Mammary epithelial cell (primary cell): ENCODE measurements at places on chromosomes 12 and 14. TPM values are rescaled to one million over a fixed set of nuclear protein-coding genes. Genes with fewer than 3 reads are reported as not detected.

The INHBC gene
- 0.03 TPM for polyA plus RNA-seq

The C3AR1 gene
- 0.25 TPM for polyA plus RNA-seq

The AQP6 gene
- 0.09 TPM for polyA plus RNA-seq

The HOXC12 gene
- 0.05 TPM for polyA plus RNA-seq

The ADCY6 gene
- polyA plus RNA-seq: 12.9 TPM

The OVCH1 gene
- 0.05 TPM for polyA plus RNA-seq

The HPD gene
- 0.03 TPM for polyA plus RNA-seq

The SDS gene
- polyA plus RNA-seq: not detected

The PRR4 gene
- 9.3 TPM for polyA plus RNA-seq

The ENO2 gene
- polyA plus RNA-seq: 8.3 TPM

The PRB2 gene
- polyA plus RNA-seq: 0.09 TPM

The SNAPC1 gene
- 5.9 TPM for polyA plus RNA-seq

The TCL1B gene
- not detected for polyA plus RNA-seq

The CD27 gene
- polyA plus RNA-seq: not detected

The ESR2 gene
- polyA plus RNA-seq: 0.06 TPM

The MYF5 gene
- polyA plus RNA-seq: not detected

The ACOT4 gene
- 0.41 TPM for polyA plus RNA-seq

The OASL gene
- polyA plus RNA-seq: 0.50 TPM

The NOPCHAP1 gene
- 16.3 TPM for polyA plus RNA-seq

The TBC1D30 gene
- 0.49 TPM for polyA plus RNA-seq

The NXPH4 gene
- polyA plus RNA-seq: 0.51 TPM

GRCh38 chr12:121391619-121392324, 8.1 kb upstream of the RNF34 start:
- DNase-seq: peak; percentile 3

- DNase-seq: no peak
These were observed 1.3 kb downstream of the ST8SIA1 start for GRCh38 chr12:22333186-22333712.

GRCh38 chr12:66164349-66164821, 5.4 kb downstream of the TMBIM4 start:
- DNase-seq: no peak

GRCh38 chr12:76006028-76006925, 25.3 kb downstream of the PHLDA1 start:
- no peak for DNase-seq

DNA sequence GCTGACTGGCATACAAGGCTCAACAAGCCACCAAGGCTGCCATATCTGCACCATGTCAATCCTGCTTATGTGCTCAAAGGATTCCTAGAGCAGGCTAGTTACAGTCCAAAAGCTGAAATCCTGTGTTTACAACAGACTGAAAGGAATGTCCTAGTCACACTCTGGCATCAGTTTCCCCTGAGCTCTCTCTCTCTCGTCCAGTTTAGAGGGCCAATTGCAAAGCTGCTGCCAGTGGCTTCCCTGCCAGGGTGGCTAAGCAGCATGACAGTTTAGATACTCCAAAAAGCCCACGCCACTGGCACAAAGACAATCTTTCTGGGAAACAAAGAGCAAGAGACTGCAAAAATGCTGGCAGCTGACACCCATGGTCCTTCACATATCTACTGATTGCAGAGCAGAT, 392.1 kb downstream of the RPS29 start:
- no peak for DNase-seq

- DNase-seq: no peak
These were observed 63.0 kb downstream of the SLC25A47 start for GRCh38 chr14:100386121-100386520.

- peak; percentile 57 for DNase-seq
These were observed 61.2 kb downstream of the ATXN7L3B start for GRCh38 chr12:74598819-74599218.

DNA sequence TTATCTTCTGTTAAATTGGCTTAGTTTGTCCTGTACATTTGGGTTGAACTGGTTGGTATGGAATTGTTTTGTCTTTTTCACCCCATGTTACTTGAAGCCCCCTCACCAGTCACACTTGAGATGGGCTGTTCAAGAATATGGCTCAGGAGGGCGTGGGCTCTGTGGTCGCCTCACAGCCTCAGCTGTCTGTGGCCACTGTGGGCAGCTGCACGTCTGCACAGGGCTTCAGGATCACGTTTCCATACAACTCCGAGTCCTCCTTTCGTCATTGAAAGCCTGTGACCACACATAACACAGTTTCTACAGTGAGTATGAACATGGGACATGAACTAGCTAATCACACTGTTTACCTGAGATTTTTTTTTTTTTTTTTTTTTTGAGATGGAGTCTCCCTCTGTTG, 81.3 kb downstream of the MOK start:
- no peak for DNase-seq

GRCh38 chr14:50758945-50759344, 72.0 kb downstream of the NIN start:
- DNase-seq: no peak

- no peak for DNase-seq
These were observed 1.3 kb upstream of the KRT79 start for GRCh38 chr12:52835271-52836041.

- DNase-seq: no peak
These were observed 17.1 kb downstream of the HELB start for GRCh38 chr12:66319266-66319954.

DNA sequence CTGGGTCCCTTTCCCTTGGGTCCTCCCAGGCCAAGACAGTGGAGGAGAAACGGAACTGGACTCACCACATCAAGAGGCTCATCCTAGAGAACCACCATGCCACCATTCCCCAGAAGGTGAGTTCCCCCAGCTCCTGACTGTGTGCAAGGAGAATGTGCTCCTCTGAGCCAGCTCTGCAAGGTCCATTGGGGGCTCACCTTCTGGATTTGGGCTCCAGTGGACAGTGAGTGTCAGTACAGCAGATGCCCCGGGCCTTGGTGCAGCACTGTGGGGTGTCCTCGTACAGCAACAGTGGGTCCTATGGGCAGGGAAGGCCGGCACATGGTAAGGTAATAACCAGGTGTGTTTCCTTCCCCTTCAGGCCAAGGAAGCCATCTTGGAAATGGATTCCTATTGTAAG, 27.8 kb downstream of the PLEKHG3 start:
- DNase-seq: no peak

DNA sequence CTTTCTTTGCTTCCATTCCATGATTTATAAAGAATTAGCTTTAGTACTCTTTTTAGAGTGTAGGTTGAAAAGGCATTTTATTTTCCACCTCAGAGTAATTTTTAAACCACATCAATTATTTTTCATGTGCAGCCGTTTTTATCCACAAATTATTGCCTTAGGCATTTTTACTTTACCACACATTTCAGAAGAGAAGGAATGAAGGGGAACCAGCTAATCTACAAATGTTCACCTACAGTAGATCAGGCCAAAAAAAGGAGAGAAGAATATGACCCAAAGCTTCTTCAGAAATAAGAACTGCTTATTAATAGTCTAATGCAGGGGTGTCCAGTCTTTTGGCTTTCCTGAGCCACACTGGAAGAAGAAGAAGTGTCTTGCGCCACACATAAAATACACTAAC, 19.8 kb upstream of the NTN4 start:
- DNase-seq: no peak

- no peak for DNase-seq
These were observed 638 bp downstream of the PLEKHG3 start for GRCh38 chr14:64704743-64705380.

- DNase-seq: no peak
These were observed 38.9 kb upstream of the LIMA1 start for GRCh38 chr12:50322206-50322605.

GRCh38 chr14:100856056-100856950, 30.4 kb downstream of the MEG3 start:
- DNase-seq: no peak

DNA sequence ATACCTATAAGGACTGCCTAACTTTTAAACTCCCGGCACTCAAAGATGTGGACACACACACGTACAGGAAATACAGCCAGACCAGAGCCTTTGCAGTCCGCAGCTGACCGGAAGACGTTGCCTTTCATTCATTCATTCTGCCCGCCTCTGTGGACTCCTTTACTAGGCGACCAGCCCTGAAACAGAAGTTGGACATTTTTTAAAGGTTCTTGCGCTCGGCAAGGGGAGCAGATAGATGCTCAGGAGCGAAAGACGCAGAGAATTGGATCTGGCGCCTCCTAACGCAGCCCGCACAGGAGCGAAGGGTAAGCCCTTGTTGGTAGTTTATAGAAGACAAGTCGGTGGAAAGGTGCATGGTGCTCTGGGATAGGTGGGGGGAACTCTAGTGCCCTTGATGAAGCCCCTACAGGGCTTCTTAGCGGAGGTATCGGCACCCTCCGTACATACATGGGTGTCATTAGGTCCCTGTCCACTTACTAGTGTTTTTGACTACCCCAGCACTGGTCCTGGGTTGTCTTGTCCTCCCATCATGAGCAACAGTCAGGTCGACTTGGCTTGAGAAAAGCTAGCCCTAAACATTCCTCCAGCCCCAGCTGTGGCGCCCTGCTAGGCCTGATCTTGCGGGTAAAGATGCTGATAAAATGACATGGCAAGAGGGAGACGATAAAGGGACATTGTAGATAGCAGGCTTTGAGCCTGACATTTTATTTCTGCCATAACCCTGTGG, at the start of gene KDM2B:
Gene KDM2B, minus strand, starts transcription at position 65 of the 727 bp plus-strand sequence. CDS start 112 bp downstream, outside the sequence.
- DNase-seq: no peak

DNA sequence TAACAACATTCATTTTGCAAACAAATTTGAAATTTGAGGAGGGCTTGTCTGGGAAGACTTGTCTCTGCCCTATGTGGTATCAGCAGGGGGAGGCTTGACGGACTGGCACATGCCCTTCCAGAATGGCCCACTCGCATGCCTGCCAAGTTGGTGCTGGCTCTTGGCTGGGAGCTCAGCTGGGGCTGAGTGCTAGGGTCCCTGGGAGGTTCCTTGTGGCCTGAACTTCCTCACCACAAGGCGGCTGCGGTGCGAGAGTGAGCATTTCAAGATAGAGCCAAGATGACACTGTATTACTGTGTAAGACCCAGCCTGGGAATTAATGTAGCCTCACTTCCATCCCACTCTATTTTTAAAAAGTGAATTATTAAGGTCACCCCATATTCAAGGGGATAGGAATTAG, 271.6 kb upstream of the PLEKHG7 start:
- DNase-seq: no peak

DNA sequence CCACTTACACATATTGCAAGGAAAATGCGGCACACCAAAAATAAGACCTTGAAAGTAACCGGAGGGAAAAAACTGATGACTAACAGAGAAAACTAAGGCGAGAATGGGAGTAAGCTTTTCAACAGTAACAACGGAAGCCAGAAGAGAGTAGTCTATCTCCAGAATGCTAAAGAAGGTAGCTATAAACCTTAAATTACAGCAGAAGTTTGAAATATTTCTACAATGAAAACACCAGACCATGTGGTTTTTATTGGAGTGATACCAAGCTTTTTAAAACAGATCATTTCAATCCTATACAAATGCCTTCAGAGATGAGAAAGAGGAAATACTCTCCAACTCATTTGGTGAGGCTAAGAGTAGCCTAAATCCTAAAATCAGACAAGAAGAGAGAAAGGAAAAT, 209.5 kb downstream of the ANO6 start:
- DNase-seq: no peak

- DNase-seq: no peak
These were observed 190.5 kb downstream of the BMP4 start for GRCh38 chr14:53766106-53766505.

DNA sequence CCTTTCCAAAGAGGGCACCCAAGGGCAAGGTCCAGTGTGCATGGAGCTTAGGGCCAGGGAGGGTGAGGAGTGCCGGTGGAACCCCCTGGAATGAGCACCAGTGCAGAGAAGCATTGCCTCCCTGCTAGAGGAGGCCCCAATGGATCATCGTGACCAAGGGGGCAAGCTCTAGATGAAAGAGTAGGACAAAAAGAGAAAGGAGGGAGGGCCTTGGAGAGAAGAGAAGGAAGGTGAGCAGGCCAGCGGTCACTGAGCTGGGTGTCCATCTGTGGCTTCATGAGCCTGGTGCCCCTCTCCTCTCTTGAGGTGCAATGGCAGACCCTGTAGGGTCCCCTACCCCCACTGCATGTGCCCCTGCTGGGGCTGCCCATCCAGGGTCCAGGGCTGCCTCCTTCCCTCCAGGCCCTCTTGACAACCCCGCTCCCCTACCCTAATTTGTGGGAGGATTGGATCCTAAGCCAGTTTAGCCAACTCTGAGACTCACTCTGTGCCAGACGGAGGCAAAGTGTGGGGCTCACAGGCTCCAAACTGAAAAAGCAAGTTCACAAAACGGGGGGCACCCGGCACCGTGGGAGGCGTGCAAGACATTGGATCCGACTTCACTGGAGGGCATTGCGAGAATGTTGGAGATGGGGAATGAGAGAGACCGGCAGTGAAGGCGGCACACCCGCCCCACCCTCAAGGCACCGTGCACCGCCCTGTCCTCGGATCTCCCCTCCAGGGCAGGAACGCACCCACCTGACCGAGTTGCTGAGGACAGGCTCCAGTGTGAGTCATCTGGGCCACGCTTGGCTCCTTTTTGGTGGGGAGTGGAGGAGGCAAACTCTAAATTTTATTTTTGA, 207.5 kb downstream of the KIF26A start:
- peak; percentile 2 for DNase-seq
